ENCODE measurements at places on chromosomes 3 and 15.

DNA sequence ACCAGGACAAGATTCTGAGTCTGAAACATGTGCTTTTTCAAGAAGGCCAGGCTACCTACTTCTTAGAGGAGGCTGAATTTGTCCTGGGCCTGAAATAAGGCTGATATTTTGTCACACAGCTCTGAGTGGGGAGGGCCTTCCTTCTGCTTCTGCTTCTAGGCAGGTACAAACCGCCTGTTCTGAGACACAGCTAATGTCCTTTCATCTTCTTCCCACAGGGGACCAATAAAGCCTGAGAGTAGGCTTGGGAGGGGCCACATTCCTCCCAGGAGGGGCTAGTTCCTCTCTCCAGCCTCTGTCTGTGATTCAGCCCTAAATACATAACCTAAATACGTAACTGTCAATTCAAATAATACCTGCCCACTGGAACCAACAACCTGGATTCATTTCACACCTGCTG lies 34.8 kb downstream of the CRYGS start:
- DNase-seq, result no peak

- peak; percentile 48 for DNase-seq
These were observed 951 bp downstream of the TARS3 start for GRCh38 chr15:101723171-101723873.

DNA sequence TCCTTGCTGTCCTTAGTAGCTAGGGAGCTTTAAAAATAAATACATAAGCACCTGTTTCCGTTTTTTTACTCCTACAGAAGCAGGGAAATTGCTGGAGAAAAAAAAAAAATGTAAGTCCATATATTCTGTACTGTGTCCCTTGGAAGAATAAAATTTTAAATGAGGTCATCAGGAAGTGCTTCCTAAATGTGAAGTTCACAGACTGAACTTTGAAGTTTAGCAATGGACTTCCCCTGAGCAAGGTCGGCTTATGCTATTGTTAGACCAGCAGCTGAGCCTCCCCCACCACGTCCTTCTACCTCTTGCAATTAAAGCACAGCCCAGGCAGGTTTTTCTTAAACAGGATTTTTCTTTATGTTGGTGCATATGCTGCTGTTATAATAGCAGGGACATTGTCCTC lies 26.3 kb downstream of the LIPC start:
- no peak for DNase-seq

DNA sequence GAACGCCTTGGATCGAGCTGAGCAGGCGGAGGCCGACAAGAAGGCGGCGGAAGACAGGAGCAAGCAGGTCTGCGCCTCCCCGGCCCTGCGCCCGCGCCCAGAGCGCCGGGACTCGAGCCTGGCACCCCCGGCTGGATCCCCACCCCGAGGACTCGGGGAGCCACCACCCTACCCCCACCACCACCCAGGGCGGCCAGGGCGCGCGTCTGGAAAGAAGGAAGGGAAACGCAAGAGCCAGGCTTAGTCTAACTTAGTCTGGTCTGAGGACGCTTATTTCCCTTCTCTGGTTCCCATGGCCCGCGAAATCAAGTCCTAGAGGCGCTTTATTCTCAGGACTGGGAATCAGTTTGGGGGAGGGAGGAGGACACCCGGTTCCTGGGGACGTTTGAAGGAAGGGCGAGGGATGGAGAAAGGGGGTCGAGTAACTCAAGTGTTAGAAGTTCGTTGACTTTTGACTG lies 359 bp downstream of the TPM1 start:
- DNase-seq, result no peak

DNA sequence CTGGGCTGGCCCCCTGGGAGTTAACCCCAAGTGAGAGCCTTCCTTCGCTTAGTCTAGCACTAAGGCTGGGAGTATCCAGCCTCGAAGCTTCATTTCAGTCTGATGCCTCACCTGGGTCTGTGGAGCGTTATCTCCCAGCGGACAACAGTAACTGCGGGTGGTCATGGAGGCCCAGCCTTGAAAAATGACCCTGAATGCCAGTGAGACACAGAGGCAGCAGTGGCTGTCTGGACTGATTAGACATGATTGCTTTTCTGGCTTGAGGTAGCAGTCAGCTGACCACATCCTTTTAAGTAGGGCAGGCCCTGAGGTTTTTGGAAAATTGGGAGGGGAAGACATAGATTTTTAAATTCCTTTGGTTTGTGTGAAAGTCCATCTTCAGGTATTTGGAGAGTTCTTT lies 28.2 kb upstream of the TRIM59 start:
- DNase-seq, result no peak

DNA sequence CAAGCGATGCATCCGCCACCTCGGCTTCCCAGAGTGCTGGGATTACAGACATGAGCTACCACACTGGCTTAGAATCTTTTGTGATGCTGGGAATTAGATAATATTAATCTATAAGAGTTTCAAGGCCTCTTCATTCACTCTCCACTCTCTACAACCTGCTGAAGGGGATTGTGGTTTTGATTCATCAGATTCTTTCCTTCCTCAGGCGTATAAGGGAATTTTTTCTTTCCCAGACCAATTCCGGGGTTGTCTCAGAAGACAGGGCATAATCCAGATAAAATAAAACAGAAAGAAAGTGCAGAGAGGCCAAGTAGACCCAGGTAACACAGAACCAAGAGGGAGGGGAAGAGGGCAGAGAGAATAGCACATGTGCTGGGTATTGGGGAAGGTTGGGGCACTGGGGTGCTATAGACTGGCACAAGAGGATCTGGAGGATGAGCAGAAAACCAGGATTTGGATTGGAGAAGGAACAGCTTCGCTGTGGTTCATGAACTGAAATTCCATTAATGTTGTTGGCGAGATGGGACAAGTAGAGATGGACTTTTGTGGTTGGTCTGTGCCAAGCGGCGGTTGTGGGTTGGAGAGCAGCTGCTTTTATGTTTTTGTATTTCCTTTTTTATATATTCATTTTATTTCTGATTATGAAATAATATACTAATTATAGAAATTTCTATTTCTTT lies 12.8 kb downstream of the ARL6IP5 start:
- DNase-seq, result no peak

GRCh38 chr15:100109486-100110035 lies 232.2 kb downstream of the ADAMTS17 start:
- no peak for DNase-seq

GRCh38 chr15:101156509-101157159 lies 95.2 kb downstream of the CHSY1 start:
- peak; percentile 78 for DNase-seq

DNA sequence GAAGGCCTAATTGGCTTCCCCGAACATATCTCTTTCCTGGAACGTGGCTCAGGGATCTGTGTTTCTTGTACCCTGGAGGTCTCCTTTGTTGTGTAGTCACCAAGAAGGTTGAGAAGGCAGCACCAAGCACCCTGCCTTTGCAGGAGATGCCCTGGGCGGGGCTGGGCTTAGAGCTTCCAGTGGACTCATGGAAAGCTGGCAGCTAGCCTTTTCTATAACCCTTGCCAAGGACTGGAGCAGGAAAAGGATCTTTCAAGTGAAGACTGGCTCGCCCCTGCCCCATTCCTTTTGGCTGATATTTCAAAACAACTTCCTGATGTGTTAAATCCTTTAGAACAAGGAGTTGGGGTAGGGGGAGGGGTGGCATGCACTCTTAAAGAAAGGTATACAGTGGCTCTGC lies 58.9 kb upstream of the EPHA6 start:
- no peak for DNase-seq

DNA sequence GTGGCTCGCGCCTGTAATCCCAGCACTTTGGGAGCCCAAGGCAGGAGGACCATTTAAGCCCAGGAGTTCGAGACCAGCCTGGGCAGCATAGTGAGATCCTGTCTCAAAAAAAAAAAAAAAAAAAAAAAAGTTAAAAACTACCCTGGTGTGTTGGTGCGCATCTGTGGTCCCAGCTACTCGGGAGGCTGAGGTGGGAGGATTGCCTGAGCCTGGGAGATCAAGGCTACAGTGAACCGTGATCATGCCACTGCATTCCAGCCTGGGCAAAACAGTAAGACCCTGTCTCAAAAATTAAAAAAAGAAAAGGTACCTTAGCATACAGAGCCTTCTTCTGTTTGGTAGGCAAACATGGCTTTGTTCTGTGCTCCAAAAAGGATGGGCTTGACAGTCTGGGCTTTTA lies 57.5 kb downstream of the PTPRG start:
- no peak for DNase-seq

- DNase-seq, result no peak
These were observed 36.2 kb downstream of the FEM1B start for GRCh38 chr15:68313501-68314410.

DNA sequence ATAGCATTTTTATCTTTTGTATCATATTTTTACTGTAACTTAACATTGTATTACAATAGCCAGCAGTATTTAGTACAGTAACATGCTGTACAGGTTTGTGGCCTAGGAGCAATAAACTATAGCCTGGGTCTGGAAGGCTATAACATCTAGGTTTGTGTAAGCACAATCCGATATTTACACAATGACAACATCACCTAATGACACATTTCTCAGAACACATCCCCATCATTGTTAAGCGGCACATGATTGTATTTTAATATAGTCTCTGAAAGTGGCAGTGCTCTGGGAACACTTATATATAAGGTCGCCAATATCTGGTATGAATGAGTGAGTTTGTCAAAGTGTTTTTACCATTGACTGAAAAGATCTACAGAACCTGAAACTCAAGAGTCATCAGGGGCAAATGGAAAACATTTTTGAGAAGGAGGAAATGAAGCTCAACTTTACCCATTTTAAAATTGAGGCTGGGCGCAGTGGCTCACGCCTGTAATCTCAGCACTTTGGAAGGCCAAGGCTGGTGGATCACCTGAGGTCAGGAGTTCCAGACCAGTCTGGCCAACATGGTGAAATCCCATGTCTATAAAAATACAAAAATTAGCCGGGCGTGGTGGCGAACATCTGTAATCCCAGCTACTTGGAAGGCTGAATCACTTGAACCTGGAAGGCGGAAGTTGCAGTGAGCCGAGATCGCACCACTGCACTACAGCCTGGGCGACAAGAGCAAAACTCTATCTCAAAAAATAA lies 38.8 kb upstream of the TNFSF10 start:
- no peak for DNase-seq

DNA sequence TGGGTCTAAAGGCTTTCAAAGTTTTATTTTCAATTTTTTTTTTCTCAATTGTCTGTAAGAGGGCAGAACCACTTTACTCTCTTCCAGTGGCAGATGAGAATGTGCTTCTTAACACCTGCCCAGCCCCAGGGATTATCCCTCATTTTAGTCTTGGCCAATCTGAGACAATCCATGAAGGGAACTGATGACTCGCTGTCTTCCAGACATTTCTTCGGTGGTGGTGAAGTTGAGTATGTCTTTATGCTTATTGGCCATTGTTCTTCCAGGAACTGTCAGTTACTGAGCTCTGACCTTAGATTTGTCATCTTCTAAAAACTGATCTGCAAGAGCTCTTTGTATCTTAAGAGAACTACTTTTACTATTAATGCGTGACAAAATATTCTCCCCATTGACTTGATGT lies 139.5 kb downstream of the TJP1 start:
- DNase-seq, result no peak

GRCh38 chr3:119669906-119670570 lies 7.2 kb downstream of the COX17 start:
- no peak for DNase-seq

DNA sequence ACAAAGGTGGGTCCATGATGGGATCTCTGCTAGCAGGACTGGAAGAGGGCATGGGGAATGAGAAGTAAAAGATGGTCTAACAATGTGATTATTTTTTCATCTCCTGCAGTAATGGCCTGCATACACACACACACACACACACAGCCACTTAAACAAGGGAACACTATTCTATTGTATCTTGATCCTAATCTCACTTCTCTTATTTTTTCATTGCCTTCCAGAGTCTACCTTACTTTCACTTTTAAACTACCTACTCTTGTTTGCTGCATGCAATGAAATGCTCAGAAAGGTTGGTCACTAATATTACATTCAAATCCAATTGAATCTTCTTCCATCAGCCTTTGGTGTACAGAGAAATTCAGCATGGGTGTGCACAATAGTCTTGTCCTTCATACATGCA lies 853.8 kb downstream of the IGSF11 start:
- DNase-seq, result no peak

DNA sequence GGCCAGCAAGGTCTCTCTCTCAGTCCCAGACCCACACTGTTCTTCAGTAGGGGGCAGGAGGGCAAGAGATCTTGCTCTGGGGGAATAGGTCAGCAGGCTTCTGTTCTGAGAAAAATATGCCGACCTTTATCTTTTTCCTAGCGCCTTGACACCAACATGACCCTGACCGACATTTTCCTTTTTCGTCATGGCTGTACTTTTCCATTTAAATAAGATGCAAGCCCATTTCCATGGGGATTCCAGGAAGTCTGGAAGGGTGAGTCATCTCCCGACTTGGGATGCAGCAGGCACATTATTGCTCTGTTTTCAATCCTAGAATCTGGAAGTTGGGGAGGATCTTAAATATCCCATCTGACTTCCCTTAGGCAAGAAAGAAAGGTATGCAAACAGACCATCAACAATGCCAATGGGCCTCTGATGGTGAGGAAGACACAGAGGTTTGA lies 261.5 kb upstream of the LRTM1 start:
- no peak for DNase-seq

DNA sequence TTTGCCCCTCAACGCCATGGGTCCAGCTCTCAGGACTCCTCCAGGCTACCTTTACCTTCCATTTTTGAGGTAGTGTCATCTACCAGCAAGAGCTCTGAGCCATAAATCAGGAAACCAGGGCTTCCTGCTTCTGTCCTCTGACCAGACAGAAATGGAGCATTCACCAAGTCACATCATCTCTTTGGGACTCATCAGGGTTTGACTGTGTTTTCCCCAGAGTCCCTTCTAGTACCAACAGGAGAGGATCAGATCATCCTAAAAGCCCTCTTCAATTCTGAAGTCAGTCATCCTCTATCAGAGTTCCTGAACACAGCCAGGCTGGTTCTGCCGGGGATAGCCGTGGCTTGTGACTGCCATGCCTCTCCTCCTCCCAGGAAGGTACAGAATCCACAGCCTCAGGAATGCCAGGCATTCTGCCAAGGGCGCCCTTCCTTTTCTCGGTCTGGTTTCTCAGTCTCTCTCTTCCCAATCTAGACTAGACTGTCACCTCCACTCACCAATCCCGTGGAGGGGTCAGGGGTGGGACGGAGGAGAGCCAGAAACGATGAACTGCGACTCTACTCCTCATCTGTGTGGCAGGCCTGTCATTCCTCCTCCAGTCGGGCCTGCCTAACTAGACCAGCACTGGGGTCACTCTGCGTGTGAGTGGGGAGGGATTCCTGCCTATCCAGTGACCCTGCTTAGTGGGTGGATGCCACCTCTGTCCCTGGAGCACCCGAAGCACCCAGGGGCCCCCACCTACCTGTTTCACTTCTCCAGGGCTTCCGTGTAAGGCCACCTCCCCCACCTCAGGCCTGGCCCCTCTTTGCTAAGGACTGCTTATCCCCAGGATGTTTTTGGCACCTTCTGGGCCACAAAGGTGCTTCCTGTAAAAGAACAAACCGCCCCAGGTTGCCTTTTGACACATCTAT lies 30.9 kb downstream of the CCNL1 start:
- no peak for DNase-seq

- no peak for DNase-seq
These were observed 97.1 kb upstream of the CHL1 start for GRCh38 chr3:99506-99905.

DNA sequence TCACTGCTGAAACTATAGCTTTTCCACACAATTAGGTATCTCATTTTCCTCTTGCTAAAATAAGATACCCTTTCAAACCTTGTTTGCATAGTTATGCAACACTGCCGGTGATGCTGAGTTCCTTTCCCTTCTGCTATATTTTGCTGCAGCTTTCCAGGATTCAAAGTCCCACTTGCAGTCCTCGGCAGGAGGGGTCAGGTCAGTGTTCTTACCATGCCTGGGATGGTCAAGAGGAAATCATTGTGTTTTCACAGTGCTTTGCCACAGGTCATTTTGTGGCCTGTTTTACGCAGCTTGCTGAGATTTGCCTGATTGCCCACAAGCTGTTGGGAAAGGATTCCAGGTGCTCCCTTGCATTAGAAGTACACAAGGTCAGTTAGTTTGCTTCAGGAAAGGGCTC lies 156.9 kb downstream of the B3GALNT1 start:
- no peak for DNase-seq

Measured in GM12864 (cell line).